ENCODE measurements at places on chromosomes 1 and 21.

DNA sequence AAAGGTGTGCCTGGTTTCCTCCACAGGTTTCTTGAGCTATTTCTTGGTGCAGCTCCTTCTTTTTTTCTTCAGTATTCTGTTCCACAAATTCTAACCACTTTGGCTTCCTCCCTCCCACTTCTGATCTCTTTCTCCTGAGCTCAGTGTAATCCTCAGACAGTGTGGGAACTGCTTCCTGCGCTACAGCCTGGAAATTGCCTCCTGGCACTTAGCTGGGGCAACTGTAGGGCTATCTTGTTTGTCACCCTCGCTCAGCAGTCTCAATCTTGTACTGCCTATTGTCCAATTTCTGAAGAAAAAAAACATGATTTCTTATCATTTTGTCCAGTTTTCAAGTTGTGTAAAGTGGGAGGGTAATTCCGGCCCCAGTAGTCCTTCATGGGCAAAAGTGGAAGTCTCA is 24.0 kb upstream of the GALNT2 start:
- no peak for DNase-seq

DNA sequence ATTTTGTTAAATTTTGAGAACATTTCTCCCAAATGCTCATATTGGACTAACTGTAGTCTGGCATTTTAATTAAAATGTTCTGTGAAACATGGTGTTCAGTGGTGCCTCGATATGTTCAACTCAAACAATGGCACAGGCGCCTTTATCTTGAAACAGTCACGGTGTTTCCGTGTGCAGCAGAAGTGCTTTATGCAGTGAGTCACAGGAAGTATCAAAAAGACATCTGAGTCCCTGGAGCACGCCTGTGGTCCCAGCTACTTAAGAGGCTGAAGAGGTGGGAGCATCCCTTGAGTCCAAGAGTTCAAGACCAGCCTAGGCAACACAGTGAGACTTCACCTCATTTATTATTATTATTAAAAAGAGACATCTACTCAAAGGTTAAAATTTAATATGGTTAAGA is 52.2 kb downstream of the GREM2 start:
- no peak for DNase-seq

GRCh38 chr1:182003953-182004586 is 57.4 kb downstream of the ZNF648 start:
- no peak for DNase-seq

GRCh38 chr1:7960165-7960564 is 1.3 kb upstream of the PARK7 start:
- DNase-seq = no peak

DNA sequence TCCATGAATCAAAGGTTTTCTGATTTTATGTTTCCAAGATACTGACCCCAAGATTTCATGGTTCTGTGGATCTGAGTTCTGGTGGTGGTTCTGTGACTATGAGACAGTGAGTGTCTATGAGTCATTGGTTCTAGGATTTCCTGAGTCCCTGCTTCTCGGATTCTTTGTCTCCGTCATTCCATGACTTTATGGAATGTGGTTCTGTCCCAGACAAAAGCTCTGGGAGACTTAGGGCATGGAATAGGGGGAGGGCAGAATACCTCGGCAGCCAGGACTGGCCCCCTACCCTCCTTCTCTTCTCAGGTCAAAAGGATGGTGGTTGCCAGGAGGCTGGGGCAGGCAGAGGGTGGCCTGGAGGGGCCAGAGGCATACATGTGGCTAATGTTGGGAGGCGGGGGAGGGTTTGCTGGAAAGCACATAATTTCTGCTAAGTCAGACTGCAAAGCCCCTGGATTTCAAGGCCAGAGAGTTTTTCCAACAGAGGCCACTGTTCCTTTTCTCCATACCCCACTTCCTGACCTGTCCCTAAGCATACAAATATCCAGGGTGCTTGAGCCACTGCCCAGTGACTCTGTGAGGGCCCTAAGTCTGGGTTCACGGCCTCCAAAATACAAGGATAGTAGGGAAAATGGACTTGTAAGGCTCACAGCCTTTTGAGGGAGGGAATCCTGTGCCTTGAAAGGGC is 17.2 kb downstream of the CDCP2 start:
- DNase-seq = no peak

- peak; percentile 19 for DNase-seq
Observed at GRCh38 chr1:165443539-165444311, 1.2 kb downstream of the RXRG start.

All from activated naive CD4-positive, alpha-beta T cell treated with anti-CD3 and anti-CD28 coated beads for 36 hours (primary cell).